Transverse colon (tissue), 4 donors: ENCODE measurements at places on chromosomes 3 and 15. TPM values are rescaled to one million over a fixed set of nuclear protein-coding genes. Genes with fewer than 3 reads are reported as not detected.

- H3K4me1 ChIP-seq, result peaks cover 14% of the 10 kb centered on the region
- H3K27me3 ChIP-seq, result peaks cover 3% of the 10 kb centered on the region
- no peak overlapping the region for H3K4me3 ChIP-seq
- H3K27ac ChIP-seq, result peak overlapping the region; percentile 14
Observed at GRCh38 chr3:197426121-197426566, 127.7 kb upstream of the DLG1 start.

GRCh38 chr3:3806856-3807255, 7.6 kb downstream of the LRRN1 start:
- no peaks in the 10 kb centered on the region for H3K36me3 ChIP-seq
- no peaks in the 10 kb centered on the region for H3K4me1 ChIP-seq
- H3K4me3 ChIP-seq, result no peak overlapping the region
- DNase-seq, result no peak
- H3K27ac ChIP-seq, result no peak overlapping the region

GRCh38 chr3:10015461-10015904, 10.8 kb upstream of the FANCD2 start:
- no peaks in the 10 kb centered on the region for H3K27me3 ChIP-seq
- peak; percentile 81 for DNase-seq
- no peaks in the 10 kb centered on the region for H3K36me3 ChIP-seq
- H3K4me1 ChIP-seq, result peaks cover 17% of the 10 kb centered on the region

GRCh38 chr3:160554980-160555379, 10.4 kb downstream of the KPNA4 start:
- H3K4me3 ChIP-seq, result no peak overlapping the region
- H3K27me3 ChIP-seq, result no peaks in the 10 kb centered on the region
- no peak for DNase-seq
- H3K4me1 ChIP-seq, result peaks cover 8% of the 10 kb centered on the region
- no peak overlapping the region for H3K27ac ChIP-seq
- peaks cover 4% of the 10 kb centered on the region for H3K36me3 ChIP-seq

- no peaks in the 10 kb centered on the region for H3K36me3 ChIP-seq
- no peak overlapping the region for H3K27ac ChIP-seq
- no peak for DNase-seq
- no peak overlapping the region for H3K4me3 ChIP-seq
- no peaks in the 10 kb centered on the region for H3K4me1 ChIP-seq
- H3K27me3 ChIP-seq, result no peaks in the 10 kb centered on the region
Observed at GRCh38 chr15:33844597-33844996, 123.7 kb upstream of the CHRM5 start.

- H3K27me3 ChIP-seq, result no peaks in the 10 kb centered on the region
- H3K36me3 ChIP-seq, result no peaks in the 10 kb centered on the region
- peak overlapping the region; percentile 48 for H3K27ac ChIP-seq
- peak; percentile 38 for DNase-seq
- no peak overlapping the region for H3K4me3 ChIP-seq
Observed at GRCh38 chr3:52983336-52983807, 62.5 kb downstream of the SFMBT1 start.

DNA sequence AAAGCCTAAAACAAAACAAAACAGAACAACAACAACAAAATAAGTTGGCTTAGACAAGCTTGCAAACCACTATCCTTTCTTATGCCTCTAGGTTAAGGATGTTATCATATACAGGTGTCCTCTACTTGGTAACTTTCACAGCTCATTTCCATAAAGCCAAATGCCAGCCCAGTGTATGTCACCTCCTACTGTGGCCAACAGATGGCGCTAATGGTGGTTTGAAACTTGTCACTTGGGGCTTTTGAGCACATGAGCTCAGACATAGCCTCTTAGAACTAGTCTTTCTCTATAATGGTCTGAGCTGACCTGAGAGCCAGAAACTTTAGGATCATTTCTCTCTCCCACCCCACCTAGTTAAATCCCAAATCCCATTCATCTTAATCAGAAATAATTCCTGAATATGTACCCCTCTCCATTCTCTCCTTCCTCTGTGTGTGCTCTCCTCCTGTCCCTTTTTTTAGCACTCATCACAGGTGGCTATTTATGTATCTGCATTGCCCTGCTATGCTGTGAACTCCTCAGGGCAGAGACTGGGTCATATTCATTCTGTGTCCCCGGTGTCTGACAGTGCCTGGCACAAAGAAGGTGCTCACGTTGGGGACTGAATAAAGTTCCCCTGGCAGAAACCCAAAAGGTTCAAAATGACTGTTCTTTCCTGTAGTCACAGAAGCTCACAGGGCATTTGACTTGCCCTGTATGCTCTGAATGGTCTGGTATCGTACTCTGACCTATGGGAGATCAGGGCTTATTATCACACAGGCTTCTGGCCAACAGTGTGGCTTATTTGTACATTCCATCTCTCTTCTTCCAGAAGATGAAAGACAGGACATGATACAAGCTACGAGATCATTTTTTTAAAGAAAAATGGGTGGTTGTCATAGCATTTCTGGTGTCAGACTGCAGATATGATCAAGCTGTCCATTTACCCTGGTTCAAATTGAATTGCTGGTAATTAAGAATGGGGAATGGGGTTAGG, 319.3 kb upstream of the AZI2 start:
- H3K4me1 ChIP-seq, result no peaks in the 10 kb centered on the region
- no peaks in the 10 kb centered on the region for H3K27me3 ChIP-seq
- no peak overlapping the region for H3K4me3 ChIP-seq
- peak; percentile 58 for DNase-seq
- no peak overlapping the region for H3K27ac ChIP-seq

DNA sequence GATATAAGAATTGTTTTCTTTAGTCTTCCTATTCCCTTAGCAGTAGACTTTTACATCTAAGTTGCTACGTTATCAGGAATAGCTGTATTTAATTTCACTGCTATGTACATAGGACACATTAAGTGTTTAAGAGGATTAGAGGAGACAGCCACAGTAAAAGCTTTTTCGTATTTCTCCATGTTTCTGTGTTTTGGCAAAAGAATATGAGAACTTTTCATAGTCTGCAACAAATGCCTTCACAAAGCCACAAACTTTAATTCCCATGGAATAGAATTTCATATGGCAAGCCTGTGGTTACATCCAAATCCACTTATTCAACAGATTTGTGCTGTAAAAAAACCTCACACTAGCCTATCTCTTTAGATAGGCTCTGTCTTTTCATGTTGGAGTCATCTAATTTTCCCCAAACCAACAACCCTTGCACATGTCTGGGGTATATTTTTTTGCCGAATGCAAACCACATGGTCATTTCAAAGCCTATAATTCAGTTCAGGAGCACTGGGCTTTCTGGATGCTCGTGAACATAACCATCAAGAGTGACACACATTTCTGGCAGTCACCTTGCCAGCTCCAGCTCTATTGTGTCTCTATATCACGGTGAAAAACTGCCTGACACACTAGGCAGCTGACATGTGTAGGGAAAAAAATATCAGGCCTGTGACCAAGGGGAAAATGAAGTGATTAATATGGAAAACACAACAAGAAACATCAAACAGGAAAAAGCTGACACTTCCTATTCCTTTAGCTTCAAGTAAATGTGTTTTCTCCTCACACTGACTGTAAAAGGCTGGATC, 19.2 kb downstream of the PLD1 start:
- peaks cover 6% of the 10 kb centered on the region for H3K4me1 ChIP-seq
- peak overlapping the region; percentile 9 for H3K27ac ChIP-seq
- no peak for DNase-seq
- H3K27me3 ChIP-seq, result no peaks in the 10 kb centered on the region
- no peaks in the 10 kb centered on the region for H3K36me3 ChIP-seq

Gene GOLGA8T
- not detected for total RNA-seq

Gene FOXB1
- not detected for total RNA-seq
